ENCODE measurements at places on chromosomes 7 and 10. TPM values are rescaled to one million over a fixed set of nuclear protein-coding genes. Genes with fewer than 3 reads are reported as not detected.

ODAD2 gene
- total RNA-seq: 1.5 TPM

KLLN gene
- total RNA-seq: 0.22 TPM

BMPER gene
- total RNA-seq: 6.7 TPM

VWDE gene
- 1.6 TPM for total RNA-seq

- H3K27ac ChIP-seq: no peak overlapping the region
- H3K4me1 ChIP-seq: no peaks in the 10 kb centered on the region
- H3K27me3 ChIP-seq: no peaks in the 10 kb centered on the region
- DNase-seq: peak; percentile 46
- H3K4me3 ChIP-seq: no peak overlapping the region
These were observed 11.6 kb downstream of the IMPDH1 start for GRCh38 chr7:128398016-128398840.

DNA sequence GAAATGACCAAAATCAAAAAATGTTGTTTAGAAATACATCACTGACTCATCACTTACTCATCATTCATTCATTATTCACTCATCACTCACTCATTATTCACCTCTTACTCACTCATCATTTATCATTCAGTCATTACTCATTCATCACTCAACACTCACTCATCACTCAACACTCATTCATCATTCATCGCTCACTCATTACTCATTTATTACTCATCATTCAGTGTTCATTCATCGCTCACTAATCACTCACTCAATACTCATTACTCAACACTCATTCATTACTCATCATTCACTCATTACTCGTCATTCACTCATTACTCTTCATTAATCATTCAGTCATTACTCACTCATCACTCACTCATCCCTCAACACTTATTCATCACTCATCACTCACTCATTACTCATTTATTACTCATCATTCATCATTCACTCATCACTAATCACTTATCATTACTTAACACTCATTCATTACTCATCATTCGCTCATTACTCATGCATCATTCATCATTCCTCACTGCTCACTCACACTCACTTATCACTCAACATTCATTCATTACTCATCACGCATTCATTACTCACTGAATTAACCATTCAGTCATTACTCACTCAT, 238.5 kb downstream of the ADARB2 start:
- no peaks in the 10 kb centered on the region for H3K4me1 ChIP-seq
- no peaks in the 10 kb centered on the region for H3K27me3 ChIP-seq
- DNase-seq: no peak

DNA sequence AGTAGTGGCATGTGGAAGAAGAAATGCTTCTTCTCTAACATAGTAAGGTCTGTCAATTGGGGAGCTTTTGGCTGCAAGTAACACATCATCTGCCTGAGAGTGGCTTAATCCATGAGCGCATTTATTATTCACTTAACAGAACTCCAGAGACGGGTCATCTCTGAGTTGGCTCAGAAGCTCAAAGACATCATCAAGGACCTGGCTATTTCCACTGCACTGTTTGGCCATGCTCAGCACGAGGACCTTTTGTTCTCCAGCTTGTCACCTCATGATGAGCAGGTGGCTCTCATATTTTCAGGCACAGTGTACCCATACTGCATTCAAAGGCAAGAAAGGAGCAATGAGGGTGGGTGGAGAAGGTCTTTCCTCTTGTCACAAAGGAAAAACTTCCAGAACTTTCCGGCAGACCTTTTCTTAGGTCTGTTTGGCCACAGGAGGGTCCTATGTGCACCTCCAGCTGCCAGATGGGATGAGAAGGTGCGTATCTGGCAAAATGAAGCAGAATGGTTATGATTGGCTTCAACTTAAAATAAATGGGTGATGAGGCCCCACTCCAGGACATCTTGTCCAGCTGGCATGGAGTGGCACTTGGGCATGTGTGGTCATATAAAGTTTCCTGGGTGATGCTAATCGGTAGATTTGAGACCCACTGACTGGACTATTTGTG, 55.6 kb upstream of the SHH start:
- no peak overlapping the region for H3K27ac ChIP-seq
- no peaks in the 10 kb centered on the region for H3K4me1 ChIP-seq
- no peak overlapping the region for H3K4me3 ChIP-seq
- no peaks in the 10 kb centered on the region for H3K36me3 ChIP-seq
- peaks cover 6% of the 10 kb centered on the region for H3K27me3 ChIP-seq

- H3K36me3 ChIP-seq: peaks cover 17% of the 10 kb centered on the region
- no peak overlapping the region for H3K27ac ChIP-seq
- peaks cover 4% of the 10 kb centered on the region for H3K27me3 ChIP-seq
- DNase-seq: no peak
These were observed 6.3 kb downstream of the TMEM176A start for GRCh38 chr7:150806863-150807262.

DNA sequence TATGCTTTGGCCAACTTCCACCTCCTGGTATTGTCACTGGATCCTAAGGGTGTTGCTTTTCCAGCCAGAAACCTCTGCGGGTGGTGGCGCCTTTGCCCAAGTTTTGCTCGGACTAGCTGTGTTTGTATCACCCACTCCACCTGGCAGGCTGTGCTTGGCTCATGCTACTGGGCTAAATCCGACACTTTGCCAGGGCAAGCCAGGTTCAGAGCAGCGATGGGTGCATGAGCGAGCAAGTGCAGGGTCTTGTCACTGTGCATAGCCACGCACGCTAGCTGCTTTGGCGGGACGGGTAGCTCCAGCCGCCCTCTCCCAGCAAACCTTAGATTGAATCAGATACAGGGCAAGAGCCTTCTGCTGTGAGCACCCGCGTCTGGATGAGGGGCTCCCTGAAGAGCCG, 737.5 kb downstream of the PCDH15 start:
- H3K27me3 ChIP-seq: no peaks in the 10 kb centered on the region
- no peaks in the 10 kb centered on the region for H3K4me1 ChIP-seq
- no peak overlapping the region for H3K4me3 ChIP-seq
- no peak for DNase-seq

DNA sequence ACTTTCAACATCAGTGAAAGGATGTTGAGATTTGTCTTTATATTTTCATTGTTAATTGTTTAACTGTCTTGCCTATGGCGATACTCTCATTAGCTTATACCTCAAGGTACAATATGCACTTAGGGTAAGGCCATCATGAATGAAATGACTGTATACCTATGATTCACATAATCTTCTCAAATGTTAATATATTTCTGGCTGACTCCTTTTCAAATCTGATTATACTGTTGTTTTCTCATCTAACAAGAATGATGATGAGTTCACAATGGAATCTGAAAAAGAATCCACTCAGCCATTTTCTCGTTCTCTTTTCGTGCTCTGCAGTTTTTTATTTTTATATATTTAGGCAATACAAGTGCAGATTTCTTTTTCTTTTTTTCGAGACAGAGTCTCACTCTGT, 159.1 kb downstream of the ARHGAP12 start:
- H3K27me3 ChIP-seq: no peaks in the 10 kb centered on the region
- no peaks in the 10 kb centered on the region for H3K36me3 ChIP-seq
- H3K4me3 ChIP-seq: no peak overlapping the region
- peaks cover 31% of the 10 kb centered on the region for H3K4me1 ChIP-seq
- DNase-seq: no peak

- no peaks in the 10 kb centered on the region for H3K27me3 ChIP-seq
- no peak overlapping the region for H3K4me3 ChIP-seq
- DNase-seq: no peak
- H3K4me1 ChIP-seq: peaks cover 33% of the 10 kb centered on the region
- H3K36me3 ChIP-seq: peaks cover 21% of the 10 kb centered on the region
These were observed 268.3 kb downstream of the DIP2C start for GRCh38 chr10:421170-421569.

DNA sequence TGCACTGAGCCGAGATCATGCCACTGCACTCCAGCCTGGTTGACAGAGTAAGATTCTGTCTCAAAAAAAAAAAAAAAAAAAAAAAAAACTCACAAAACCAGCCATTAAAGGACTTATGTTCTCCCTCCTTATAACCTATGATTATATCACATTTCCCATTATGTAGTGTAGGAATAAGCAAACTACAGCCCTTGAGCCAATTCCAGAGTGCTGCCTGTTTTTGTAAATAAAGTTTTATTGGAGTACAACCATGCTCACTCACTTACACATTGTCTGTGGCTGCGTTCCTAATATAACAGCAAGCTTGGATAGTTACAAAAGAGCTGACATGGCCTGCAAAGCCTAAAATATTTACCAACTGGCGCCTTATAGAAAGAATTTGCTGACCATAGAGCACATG, 72.7 kb upstream of the ARID5B start:
- no peaks in the 10 kb centered on the region for H3K27me3 ChIP-seq
- DNase-seq: no peak
- no peaks in the 10 kb centered on the region for H3K36me3 ChIP-seq
- no peak overlapping the region for H3K27ac ChIP-seq
